ENCODE measurements at places on chromosomes 2 and 18.

- no peak for DNase-seq
These were observed 422.2 kb downstream of the SETBP1 start for GRCh38 chr18:45102863-45103262.

DNA sequence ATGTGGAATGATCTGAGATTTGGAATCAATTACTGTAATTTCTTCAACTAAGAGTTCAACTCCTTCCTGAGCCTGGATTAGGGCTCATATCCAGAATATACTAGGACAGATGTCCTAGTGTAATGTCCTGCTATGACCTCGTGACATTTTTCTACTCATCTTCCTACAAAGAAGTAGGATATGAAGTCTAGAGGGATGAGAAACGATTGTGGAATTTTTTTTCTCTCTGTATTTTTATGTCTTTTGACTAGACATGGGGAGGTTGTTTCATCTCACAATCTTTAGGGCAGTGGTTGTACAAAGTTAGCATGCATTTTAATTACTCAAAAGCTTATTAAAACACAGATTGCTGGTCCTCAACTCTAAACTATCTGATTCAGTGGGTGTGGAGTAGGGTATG, 203.0 kb downstream of the PARD3B start:
- no peak for DNase-seq

DNA sequence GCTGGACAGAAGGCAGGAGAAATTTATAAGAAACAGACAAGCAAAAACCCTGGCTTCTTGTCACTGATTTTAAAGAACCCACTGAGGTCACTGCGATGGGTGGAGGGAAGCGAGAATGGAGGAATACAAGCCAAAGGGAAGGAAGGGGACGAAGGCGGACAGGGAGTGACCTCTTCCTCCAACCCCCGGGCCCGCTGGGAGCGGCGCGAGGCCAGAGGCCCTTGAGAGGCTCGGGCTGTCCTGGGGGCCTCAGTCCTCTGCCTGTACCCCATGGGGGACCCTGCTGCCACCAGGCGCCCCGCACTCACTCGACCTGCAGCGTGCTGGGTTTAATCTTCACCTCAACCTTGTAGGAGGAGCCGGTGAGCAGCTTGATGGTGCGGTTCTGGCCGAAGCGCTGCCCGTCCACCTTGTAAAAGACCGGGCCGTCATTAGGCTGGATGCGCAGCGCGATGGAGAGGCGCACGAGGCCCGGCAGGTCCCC, 793 bp downstream of the CNRIP1 start:
- DNase-seq: no peak

GRCh38 chr18:50143294-50143693, 51.7 kb downstream of the MYO5B start:
- DNase-seq: no peak

DNA sequence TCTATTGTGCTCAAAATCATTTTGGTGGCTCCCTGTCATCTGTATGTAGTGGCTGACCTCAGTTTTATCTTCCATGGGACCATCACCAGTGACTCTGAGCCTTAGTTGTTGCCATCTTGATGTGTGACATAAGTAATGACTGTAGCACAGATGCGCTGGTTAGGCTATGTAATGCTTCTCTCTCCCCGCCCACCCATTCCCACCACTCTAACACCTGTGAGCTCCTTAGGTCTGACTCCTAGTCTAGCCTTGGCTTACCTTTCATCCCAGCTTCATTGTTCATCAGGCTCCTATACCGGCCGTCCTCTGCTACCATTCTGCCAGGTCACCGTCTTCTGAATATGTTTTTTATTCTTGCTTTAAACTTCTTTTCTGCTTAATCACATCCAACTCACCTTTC, 17.2 kb downstream of the MYO1B start:
- DNase-seq: no peak

- no peak for DNase-seq
These were observed 71.7 kb upstream of the TAF1B start for GRCh38 chr2:9771481-9772017.

DNA sequence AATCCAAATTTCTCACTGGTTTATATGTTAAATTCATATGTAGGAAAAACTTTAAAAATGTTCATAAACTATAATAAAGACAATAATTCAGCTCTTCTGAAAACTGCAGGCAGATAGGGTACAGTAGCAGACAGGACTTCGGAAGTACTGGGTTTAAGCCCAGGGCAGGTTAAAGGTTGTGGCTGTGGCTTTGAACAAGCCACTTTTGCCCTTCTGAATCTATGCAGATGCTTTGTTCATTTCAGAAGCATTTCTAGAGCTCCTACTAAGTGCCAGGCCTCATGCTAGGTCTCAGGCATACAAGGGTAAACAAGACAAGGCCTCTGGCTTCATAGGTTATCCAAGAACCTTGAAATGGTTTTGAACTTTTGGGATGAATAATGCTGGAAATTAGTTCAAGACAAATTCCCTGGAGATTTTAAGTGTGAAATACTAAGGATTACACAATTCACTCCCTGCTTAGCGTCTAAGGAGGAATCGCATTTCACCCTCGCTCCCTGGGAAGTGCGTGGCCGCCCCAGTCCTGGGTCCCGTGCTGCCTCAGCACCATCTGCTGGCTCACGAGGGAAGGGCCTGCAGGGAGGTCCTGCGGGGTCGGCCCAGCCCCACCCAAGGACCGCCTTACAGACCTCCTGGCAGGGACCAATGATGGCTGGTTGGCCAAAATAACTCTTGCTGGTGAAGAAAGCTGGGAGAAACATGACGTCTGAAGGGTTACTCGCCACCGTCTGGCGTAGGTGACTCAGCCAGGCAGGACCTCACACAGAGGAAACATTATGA, 67.7 kb upstream of the L3MBTL4 start:
- DNase-seq: peak; percentile 10

DNA sequence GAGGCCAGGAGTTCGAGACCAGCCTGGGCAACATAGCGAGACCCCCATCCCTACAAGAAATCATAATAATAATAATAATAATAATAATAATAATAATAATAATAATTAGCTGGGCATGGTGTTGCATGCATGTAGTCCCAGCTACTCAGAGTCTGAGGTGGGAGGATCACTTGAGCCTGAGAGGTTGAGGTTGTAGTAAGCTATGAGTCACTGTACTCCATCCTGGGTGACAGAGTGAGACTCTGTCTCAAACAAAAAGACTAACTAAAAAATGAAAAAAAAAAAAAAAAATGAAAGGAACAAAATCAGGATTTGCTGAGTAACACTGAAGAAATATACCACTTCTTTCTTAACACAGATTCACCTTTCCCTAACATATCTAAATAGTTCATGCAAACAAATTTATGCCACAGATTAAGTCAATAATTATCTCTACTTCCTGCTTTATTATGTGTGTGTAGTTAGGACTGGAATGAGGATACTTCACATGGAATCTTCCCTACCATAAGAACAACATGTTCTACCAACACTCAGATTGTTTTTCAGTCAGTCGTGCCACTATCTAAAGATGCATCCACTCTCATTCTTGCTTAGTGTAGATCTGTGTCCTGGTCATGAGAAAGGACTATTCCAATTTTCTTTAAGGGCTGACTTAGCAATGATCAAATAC, 928.7 kb downstream of the SLC4A3 start:
- no peak for DNase-seq
